ENCODE measurements at places on chromosomes 7 and 10.
A peak's percentile ranks its signal among the peaks of the same experiment; 100 is the strongest.

DNA sequence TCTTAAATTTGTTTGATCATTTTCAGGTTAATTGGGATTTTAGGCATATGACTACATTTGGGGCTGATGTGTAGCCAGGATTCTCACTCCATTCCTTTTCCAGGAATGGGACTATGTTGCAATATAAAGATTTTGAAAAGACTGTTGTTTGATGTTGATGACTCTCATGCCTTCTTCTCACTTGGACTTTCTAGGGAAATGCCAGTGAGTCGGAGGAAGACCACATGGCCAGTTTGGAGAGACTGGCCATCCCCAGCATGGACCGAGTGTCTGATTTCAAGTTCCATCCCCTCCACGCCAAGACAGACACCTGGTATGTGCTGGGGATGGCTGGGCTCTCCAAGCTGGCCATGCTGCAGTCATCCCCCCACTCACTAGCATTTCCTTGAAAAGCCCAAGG, 5.5 kb downstream of the IGFBP3 start:
- DNase-seq, result no peak

- no peak for DNase-seq
Measured at GRCh38 chr7:92972441-92972840, 136.1 kb upstream of the CDK6 start.

GRCh38 chr10:105406488-105406887, 765.4 kb downstream of the SORCS3 start:
- no peak for DNase-seq

- DNase-seq, result no peak
Measured at GRCh38 chr7:2904202-2904601, 60.1 kb upstream of the GNA12 start.

DNA sequence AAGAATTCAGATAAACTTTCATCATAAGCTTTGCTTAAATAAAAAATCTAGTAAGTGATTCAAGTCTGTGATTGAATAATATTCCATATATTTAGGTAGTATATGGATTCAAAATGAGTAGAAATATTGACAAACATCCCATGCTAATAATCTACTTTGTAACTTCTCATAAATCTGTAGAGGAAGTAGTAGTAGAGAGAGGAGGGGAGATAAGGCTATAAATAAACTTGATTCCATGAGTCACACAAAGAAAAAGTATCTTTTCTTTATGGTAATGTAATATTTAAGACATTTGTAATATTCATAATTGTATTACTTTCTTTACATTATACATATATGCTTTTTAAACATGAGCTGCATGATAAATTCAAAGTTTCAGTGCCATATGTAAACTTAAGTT, 25.6 kb upstream of the CD36 start:
- DNase-seq, result no peak

DNA sequence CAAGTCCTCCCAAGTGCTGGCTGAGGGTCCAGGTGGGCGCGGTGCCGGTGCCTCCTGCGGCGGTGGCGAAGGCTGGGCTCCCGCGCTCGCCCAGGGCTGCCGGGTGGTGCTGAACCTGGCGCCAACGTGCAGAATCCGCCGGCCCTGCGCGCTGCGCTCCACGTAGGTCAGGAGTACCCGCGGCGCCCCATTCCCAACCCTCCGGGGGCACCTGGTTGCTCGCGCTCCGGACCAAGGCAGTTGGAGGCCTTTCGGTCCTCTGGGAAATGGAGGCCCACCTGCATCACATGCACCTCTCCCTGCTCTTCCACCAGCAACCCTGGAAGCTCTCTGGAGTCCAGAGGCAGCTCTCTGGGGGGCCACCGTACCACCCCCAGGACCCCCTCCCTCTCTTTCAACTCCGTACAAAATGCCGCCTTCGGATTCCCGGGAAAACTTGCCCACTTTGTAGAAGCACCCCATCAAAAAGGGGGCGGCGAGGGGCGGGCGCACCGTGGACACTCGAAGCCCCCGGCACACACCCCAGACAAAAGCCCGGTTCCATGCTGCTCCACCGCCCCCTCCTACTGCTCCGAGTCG, 745 bp downstream of the SLC16A9 start:
- DNase-seq, result peak; percentile 42

DNA sequence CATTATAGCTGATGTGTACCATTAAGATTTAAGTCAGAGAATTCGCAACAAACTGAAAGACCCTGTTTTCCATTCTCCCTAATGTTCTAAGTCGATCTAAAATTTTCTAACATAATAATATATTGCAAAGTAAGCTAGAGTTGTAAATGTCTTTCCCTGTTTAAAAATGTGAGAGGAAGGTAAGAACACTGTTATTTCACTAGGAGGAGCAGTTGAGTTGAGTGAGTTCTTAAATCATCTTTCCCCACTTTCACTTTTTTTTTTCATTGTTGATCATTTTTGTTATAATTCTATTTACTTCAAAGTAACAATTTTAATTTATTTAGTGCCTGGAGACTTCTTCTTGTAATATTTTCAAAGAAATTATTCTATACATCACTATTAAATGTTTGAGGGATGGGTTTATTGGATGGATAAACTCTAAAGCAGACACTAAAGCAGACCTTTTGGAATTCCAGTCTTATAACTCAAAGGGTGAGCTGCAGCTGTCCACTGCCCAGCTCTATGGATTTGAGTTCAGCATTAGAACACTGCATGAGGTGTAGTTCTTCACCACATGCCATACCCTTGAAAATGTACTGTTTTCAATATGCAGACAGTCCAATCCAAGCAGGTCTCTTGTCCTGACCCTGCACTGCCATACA, 181.3 kb upstream of the FZD1 start:
- peak; percentile 34 for DNase-seq

DNA sequence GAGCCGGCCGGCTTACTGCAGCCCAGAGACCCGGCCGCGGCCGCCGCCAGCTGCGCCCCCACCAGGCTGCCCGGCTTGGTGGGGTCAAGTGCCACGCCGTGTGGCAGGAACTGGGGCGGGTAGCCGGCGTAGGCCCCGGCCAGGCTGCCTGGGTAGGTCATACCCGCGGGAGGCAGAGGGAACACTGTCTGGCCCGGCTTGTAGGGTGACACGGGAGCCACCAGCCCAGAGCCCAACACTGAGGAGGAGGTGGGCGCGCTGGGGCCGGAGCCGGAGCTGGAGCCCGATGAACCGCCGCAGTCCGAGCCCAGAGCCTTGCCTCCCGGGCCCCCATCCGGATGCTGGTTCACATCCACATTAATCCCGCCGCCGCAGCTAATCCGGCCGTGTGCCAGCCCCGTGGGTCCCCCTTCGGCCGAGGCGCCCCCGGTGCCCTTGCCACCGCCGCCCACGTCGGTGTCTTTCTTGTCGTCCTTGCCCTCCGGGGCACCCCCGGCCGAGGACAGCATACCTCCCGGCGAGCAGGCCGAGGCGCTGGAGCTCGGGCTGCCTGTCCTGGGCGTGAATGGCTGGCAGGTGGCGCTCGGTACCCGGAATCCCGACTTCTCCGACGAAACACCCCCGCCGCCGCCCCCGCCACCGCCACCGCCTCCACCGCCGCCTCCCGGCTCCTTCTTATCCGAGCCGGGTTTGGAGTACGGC, 2.0 kb downstream of the ZNF503 start:
- DNase-seq, result peak; percentile 56
